NCI-H510A treated with DMSO at 0.1 percent for 48 hours (cell line): ENCODE measurements at places on chromosomes 2 and 18.
A peak's percentile ranks its signal among the peaks of the same experiment; 100 is the strongest.

GRCh38 chr18:23721696-23722480 lies 32.6 kb downstream of the LAMA3 start:
- peak; percentile 3 for DNase-seq

DNA sequence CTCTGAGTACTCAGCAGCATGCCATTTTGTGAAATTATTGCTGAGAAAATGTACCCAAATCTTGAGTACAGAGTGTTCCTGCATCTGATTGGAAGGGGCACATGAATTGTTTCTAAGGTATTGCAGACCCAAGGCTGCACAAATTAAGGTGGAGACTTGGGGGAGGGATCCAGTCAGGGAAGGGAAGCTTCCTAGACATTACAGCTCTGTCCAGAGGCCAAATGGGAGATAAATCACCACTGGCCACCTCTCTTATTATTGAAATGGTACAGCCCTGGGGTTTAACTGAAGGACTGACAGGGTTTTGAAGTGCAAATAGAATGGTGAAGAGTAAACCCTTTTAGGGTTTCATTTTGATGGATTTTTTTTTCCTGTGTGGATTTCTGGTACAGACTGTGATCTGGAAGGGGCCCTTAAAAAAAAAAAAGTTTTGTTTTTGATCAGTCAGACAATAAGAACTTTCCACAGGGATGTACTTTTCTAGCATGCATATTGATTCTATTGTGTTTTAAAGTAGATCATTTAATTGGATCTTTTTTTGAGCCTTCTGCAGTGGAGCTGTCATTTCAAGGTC lies 119.4 kb downstream of the GREB1L start:
- no peak for DNase-seq

GRCh38 chr2:120738117-120738516 lies 2.4 kb downstream of the GLI2 start:
- no peak for DNase-seq

GRCh38 chr2:72027426-72028161 lies 120.1 kb downstream of the CYP26B1 start:
- no peak for DNase-seq

GRCh38 chr2:50987616-50988313 lies 44.2 kb downstream of the NRXN1 start:
- DNase-seq = no peak
